ENCODE measurements at places on chromosomes 6 and 20.

GRCh38 chr20:57306747-57307146 lies 22.9 kb upstream of the SPO11 start:
- DNase-seq: no peak

DNA sequence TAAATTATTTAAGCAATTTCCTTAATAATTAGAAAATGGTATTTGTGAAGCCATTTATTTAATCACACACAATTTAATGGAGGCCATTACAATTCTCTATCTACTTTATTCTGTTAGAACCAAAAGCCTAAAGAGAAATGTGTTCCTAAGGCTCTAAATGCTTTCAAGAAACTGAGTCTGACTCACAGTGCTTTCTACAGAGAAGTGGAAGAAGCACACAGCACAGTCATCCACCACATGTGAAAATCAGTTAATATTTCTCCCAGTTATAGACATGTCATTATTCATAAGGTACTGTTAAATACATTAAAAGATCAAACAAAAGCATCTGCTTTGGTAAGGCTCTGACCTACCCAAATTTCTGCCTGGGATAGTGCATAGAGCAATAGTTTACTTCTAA lies 214.4 kb downstream of the ALDH8A1 start:
- no peak for DNase-seq

- DNase-seq: no peak
These were observed 83.3 kb downstream of the NCR2 start for GRCh38 chr6:41418741-41419140.

- DNase-seq: no peak
These were observed 83.5 kb upstream of the SPTLC3 start for GRCh38 chr20:12925210-12925755.

- DNase-seq: no peak
These were observed 157.4 kb upstream of the ZNF217 start for GRCh38 chr20:53750827-53751619.

GRCh38 chr6:88614316-88614877 lies 349.0 kb downstream of the RNGTT start:
- no peak for DNase-seq

DNA sequence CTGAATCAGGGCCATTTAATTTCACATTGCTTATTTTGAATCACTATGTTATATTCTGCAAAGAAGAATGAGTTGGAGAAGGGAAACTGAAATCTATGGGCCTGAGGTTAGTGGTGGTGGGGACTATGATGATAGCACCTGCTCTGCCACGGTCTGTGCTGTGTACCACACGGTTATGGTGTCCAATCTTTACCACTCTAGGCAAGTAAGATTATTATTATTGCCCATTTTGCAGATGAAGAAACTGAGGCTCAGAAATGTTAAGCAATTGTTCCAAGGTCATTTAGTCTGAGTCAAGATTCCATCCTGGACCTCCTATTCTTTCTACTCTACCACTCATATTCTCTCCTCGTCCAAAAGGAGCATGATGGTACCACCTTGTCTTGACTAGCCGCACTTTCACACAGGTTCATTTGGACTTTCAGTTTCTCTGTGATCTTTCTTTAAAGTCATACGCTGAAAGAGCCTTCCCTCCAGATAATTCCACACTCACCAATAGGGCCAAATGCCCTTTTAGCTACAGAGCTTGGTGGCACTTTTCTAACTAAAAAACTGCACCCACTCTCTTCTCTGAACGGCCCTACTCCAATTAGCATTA lies 56.2 kb downstream of the GFOD1 start:
- DNase-seq: no peak

DNA sequence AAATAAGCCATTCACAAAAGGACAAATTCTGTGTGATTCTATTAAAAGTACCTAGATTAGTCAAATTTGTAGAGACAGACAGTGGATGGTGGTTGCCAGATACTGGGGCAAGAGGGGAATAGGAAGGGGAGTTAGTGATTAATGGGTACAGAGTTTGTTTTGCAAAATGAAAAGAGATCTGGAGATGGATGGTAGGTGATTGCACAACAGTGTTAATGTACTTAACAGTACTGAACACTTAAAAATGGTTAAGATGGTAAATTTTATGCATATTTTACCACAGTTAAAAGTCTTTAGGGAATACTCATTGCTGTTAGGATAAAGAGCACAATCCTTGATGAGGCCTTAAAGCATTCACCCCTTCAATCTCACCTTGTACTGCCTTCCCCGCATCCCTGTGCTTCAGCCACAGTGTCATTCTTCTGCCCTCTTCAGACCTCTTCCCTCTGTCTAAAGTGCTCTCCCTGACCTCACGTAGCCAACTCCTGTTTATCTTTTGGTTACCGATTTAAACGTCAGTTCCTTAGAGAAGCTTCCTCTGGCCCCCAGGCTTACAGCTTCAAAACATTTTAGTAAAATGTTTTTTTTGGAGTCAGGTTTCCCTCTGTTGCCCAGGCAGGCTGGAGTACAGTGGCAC lies 11.8 kb downstream of the PSMF1 start:
- DNase-seq: no peak

GRCh38 chr6:45024610-45025009 lies 303.5 kb upstream of the RUNX2 start:
- no peak for DNase-seq

DNA sequence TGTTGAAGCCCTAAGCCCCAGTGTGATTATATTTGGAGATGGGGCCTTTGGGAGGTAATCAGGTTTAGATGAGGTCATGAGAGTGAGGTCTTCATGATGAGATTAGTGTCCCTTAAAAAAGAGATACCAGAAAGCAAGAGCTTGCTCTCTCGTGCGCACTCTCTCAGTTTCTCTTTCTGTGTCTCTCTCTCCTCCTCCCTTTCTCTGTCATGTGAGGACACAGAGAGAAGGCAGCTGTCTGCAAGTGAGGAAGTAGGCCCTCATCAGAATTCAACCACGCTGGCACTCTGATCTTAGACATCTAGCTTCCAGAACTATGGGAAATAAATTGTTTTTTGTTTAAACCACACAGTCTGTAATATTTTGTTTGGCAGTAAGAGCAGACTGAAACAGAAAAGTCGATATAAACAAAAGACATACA lies 180.5 kb downstream of the IBTK start:
- DNase-seq: no peak

DNA sequence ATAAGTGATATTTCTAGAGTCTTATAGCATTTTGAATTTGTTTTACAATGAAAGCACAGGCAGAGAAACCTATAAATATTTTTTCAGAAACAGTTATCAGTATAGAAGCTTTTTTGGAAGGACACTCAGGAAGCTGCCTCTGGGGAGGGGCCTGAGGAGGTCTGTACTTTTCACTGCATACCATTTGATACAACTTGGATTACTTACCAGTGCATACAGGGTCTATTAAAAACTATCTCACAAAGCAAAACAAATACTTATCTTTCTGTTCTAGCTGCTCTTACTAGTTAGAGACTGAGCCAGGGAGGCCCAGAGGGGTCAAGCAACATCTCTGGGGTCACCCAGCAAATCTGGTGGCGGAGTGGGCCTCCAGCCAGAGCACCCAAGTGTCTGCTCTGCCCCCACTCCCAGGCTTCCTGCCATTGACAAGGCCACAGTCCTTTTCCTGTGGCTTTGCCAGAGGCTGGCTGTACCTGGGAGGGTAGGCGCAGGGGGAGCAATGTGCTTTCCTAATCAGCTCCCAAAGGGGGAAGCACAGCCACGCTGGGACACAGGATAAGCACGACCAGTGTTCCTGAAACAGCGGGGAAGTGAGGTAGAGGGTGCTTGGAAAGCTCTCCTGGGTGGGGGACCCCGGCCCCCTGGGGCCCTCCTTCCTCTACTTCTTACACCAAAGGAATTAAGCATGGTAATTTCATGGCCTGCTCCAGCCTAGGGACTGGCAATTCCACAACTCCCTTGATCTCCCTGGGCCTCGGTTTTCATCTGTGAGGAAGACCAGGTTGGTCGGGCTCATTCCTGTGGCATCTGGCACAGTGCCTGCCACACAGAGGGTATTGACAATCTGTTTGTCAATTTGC lies 7.8 kb downstream of the TCF15 start:
- DNase-seq: no peak

GRCh38 chr6:127618729-127619128 lies 41.8 kb downstream of the C6orf58 start:
- DNase-seq: no peak

- no peak for DNase-seq
These were observed 1.3 kb upstream of the KCNQ2 start for GRCh38 chr20:63473555-63474449.

GRCh38 chr6:148455674-148456558 lies 113.3 kb downstream of the SASH1 start:
- DNase-seq: no peak

- no peak for DNase-seq
These were observed 102.4 kb upstream of the PRDM1 start for GRCh38 chr6:105983763-105984162.

DNA sequence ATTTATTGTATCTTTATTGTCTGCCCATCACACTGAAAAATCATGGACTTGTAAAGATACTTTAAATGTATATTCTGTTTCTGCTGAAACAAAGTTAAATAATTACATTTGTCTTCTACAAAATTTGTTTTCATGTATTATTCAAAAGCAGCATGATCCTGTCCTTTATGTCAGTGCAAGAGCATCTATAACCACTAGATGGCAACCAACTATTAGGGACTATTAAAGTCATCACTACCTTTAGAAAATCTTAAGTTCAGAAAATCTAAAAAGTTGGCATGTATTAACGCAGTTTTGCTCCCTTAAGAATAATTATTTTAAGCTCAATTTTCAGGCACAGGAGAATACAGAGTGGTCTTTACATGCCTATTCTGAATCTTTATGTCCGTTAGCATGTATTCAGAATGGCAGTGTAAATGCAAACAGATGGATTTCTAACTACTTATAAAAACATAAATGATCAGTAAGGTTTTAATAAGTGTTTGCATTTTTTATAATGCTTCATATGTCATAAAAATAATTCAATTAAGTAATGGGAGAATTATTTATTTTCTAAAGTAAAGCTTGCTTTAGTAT lies 17.8 kb downstream of the TMEM30A start:
- no peak for DNase-seq

- no peak for DNase-seq
These were observed 572.6 kb upstream of the SYNCRIP start for GRCh38 chr6:86215323-86215722.

DNA sequence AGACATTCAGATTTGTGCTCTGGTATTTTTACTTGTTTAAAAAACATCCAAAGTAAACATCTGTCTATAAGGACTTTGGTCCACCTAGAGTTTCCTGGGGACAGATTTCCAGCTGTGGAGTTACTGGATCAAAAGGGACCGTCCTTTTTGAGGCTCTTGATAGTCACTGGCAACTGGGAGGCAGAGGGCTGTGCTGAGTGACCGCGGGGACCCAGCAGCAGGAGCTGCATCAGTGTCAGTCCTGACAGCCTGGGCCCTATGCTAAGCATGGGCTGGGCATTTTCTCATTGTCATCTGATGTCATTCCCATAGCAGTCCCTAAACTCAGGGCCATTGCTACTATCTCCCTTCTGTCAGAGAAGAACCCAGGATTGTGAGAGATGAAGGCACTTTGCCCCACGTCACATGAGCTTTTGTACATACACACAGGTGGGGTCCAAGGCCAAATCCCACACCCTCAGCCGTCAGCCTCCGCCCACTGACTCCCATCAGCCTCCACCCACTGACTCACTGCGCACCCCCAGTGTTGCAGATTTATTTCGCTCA lies 293.8 kb downstream of the TAF4 start:
- no peak for DNase-seq

- DNase-seq: no peak
These were observed 5.7 kb downstream of the COMMD7 start for GRCh38 chr20:32737371-32738223.

DNA sequence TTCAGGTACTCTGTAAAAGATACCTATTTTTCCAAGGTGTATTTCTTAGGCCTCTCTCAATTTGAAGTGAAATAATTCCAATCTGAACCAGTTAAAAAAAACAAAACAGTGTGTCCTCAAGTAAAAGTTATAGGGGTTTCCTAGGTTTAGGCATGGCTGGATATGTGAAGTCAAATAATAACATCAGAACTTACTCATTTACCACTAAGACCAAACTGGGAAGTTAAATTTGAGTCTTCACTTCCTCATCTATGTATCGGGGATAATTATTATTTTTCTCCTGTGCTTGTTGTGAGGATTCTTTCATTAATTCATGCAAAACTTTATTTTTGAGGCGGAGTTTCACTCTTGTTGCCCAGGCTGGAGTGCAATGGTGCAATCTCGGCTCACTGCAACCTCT lies 86.2 kb upstream of the PTPRK start:
- DNase-seq: no peak

- DNase-seq: no peak
These were observed 48.0 kb downstream of the ARMC2 start for GRCh38 chr6:108896111-108896661.

DNA sequence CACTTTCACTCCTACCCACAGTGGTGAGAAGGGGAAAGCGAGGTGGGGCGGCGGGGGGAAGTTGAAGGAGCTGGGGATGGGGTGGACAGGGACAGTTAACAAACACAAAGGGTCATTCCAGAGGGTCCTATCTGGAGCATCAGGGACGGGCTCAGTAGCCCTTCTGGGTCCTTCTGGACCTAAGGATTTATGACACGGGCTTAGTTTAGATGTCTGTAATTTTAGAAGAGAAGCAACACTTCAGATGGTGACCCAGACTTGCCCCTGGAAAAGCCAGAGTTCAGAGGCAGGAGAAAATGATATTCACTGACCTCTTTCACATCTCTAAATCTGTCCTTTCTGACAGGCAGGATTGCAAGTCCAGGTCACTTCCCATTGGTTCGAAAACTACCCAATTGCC lies 36.3 kb downstream of the PDE10A start:
- no peak for DNase-seq

- no peak for DNase-seq
These were observed 2.3 kb downstream of the ZBTB2 start for GRCh38 chr6:151388997-151389617.

- no peak for DNase-seq
These were observed 68.3 kb upstream of the SMIM29 start for GRCh38 chr6:34317172-34317477.

Measured in vagina (tissue), 2 donors.